ENCODE measurements at places on chromosomes 5 and 9.

DNA sequence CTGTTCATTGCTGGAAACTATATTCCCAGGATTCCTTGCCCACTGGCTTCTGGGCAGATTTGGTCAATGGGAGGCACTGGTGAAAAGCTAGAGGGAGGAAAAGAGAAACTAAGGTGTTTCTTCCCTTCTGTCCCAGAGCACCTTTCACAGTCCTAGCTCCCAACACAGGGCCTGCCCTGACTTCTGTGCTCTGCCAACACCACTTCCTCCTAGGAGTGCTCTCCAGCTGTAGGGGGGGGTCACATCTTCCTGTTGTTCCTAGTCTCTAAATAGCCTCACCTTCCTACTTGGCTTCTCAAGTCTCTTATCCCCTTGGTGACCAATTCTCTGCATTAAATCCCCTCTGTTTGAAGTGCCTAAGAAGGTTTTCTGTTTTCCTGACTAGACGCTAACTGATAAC, 115.4 kb downstream of the ADRB2 start:
- DNase-seq, result no peak

GRCh38 chr5:64923151-64923685, 154.5 kb downstream of the CWC27 start:
- peak; percentile 5 for DNase-seq

- peak; percentile 54 for DNase-seq
These were observed 134.1 kb downstream of the SEMA6A start for GRCh38 chr5:116440457-116441001.

DNA sequence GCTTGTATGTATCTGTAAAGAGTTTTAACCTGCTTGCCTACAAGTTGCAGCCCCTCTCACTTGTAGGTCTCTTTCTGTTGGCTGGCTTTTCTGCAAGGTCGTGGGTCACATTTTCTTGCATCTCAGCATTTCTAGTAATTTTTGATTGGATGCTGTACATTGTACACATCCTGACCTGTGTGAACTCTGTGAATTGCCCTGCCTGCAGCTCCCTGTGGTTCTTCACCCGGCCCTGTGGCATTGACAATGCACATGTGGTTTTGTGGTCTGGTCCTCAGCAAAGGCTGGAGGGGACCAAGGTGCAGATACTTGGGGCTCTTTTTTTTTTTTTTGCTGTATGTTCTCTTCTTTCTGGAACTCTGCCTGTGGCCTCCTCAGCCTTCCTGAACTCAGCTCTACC, 53.6 kb downstream of the WNK2 start:
- no peak for DNase-seq

GRCh38 chr5:14591548-14591947, 10.0 kb downstream of the OTULINL start:
- DNase-seq, result no peak

- DNase-seq, result peak; percentile 82
These were observed 75.9 kb downstream of the SPRY4 start for GRCh38 chr5:142248853-142249462.

DNA sequence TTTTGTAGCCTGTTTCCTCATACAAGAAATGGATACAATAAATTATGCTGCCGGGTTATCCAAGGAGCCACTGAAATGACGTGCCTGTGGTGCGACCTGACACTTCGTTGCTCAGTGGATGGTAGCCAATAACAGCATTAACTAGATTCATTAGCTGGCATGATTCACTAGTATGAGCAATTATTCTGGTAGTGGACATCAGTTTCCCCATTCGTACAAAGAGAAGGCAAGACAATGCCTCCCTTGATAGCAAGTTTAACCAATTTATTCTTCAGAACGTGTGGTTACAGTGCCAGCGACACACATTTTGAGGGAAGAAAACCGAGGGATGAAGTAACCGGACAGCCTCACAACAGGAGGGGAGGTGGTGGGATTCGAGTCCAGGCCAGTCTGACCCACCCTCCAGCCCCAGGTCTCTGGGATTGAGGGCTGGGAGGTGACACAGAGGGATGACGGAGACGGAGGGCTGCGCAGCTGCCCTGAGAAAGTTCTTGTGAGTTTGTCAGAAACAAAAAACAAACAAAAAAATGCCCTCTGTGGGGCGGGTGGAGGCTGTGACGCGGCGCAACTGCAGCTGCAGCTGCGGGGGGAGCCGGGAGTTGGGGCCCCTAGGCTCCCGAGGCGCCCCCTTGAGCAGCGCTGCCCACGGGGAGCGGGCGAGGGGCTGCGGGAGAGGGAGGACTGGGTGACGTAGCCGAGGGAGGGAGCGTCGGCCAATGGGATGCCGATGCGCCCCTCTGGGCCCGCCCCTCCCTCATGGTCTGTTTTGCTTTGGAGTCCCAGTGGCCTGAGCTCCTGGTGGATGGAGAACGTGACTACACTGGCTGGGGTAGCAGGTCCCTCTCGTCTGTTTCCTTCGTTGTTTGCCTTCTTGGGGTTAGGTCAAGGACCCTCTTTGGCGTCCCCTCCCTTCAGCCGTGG, 10.9 kb downstream of the LHX2 start:
- no peak for DNase-seq

- DNase-seq, result no peak
These were observed 353.1 kb upstream of the BRINP1 start for GRCh38 chr9:119722384-119722783.

DNA sequence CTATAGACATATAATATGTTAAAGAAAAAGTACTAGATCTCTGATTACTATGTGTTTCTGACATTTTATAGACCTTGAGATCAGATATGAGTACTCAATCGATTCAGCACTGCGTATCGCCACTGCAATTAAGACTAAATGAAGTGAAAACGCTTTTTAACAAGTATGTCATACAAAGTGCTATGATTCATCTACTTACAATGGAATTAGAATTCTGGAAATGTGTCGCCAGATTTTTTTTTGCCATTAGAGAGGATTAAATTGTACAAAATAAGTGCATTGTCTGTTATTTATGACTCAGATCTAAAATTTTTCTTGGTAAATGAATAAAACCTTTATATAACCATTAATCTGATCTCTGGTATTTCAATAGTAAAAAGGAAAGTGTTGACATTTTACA, 20.0 kb upstream of the AGGF1 start:
- DNase-seq, result no peak

DNA sequence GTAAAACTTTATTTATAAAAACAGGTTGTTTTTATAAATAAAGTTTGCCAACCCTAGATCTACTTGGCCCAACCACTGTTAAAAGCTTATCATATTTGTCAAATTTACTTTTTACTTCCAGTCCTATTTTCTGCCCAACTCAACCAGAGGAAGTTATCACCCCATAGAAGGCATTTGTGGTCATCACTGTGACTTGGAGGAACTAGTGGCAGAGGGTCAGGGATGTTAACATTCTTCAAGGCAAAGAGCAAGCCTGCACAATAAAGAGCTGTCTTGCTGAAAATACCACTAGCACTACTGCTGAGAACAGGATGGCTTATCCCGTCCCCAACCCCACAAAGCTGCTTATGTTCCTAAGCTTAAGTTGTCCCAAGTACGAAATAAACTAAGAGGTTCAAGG, 22.3 kb downstream of the TTC33 start:
- DNase-seq, result no peak

GRCh38 chr9:95757439-95757838, 118.1 kb upstream of the ERCC6L2 start:
- DNase-seq, result no peak

GRCh38 chr5:176980818-176981217, 25.8 kb downstream of the UIMC1 start:
- DNase-seq, result no peak

DNA sequence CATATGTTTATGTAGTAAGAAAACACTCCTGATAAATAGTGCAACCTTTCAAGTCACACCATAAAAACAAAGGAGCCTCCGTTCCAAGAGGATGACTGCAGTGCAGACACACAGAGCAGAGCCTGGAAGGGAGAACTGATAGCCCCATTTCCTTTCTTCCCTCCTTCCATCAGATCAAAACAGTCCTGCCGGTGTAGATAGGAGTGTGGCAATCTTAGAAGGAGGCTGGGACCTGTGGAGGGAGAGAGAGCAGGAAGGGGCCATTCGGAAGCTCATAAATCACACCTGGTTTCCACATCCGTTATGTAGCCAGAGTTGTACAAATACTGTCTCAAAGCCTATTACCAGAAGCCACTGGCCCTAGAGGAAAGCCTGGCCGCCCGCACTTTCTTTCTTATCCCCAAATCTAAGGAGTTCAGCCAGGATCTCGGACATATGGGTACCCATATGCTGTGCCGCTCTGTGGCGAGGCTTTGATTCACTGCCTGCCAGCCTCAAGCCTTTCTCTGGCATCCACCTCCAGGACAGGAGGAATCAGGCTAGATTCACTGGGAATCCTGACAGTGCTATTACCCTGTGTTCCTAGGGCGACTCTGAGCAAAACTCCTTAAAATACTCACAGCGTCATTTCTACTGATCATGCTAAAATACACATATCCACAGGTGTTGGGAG, 26.9 kb downstream of the DAP start:
- no peak for DNase-seq

DNA sequence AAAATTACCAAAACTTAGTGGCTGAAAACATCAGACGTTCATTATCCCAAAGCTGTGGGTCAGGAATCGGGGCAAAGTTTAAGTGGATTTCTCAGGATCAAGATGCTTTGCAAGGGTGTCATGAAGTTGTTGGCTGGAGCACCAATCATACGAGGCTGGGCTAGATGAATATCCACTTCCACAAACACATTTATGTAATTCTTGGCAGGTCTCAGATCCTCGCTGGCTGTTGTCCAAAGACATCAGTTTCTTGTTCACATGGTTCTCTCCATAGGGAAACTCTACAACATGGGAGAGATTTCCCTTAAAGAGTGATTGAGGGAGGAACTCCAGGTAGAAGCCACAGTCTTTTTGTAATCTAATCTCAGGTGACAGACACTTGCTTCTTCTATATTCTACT, 20.2 kb upstream of the CCDC192 start:
- DNase-seq, result no peak

GRCh38 chr5:93206203-93206602, 374.8 kb downstream of the NR2F1-AS1 start:
- DNase-seq, result no peak

GRCh38 chr9:125522328-125522725, 184.7 kb downstream of the MAPKAP1 start:
- DNase-seq, result no peak

- DNase-seq, result no peak
These were observed 419.0 kb upstream of the DAB2 start for GRCh38 chr5:39843767-39844166.

GRCh38 chr5:172932313-172933017, 26.8 kb upstream of the RPL26L1 start:
- peak; percentile 77 for DNase-seq

DNA sequence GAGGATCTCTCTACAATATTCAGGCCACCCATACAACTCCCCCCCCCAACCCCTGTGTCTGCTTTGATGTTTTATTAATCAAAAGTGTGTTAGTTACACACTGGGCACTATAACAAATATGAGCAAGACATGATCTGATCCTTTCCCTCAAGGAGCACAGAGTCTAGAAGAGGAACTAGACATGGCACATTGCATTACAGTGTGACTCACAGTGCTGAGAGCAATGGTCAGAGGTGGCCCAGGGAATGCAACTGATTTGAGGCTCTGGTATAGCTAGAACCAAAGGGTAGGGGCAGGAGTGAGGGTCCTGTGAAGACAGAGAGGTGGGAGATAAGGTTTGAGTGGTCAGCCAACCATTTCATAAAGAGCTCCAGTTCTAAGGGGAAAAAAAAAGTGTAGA, 539.2 kb downstream of the ACTL7B start:
- DNase-seq, result no peak

DNA sequence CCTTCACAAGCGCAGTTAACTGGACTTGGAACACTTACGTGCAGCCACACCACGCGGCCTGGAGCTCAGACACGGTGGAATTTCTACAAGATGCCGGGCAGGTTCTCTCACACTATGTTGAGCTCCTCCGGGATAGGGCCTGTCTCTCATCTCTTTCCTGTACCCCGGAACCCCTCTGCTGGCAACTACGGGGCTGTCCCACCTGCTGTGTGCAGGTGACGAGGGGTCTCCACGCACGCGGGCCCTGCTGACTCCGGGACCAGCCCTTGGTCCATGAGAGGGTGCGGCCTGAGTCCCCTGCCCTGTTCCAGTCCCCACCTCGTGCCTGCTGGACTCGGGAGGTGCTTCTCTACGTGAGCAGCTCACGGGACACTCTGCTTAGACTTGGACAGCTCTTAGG, 40.1 kb downstream of the SLC6A3 start:
- DNase-seq, result no peak

DNA sequence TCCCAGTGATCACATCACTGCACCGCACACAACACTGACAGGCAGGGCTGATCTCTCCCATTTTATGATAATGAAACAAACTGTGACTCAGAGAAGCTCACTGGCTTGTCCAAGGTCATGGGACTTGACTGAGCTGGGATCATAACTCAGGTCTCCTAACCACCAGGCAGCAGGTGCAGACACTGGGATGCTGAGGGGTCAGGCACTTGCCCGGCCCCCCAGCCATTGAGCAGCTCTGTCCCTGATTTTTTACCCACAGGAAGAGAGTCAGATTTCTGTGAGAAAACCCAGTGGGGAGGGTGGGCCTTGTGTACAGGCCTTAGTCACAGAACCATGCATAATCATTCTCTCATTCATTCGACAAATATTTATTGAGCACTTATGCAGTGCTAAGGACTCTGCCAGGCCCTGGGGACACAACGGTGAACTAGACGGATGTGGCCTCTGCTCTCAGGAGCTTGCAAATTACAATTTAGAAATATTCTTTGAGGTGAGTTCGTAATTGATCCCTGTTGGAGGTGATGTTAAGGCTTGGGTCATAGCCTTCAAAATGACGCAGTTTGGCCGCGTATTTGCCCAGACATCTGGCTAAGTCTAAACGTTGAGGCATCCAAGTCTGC, 54.5 kb upstream of the TGFBR1 start:
- DNase-seq, result peak; percentile 89

DNA sequence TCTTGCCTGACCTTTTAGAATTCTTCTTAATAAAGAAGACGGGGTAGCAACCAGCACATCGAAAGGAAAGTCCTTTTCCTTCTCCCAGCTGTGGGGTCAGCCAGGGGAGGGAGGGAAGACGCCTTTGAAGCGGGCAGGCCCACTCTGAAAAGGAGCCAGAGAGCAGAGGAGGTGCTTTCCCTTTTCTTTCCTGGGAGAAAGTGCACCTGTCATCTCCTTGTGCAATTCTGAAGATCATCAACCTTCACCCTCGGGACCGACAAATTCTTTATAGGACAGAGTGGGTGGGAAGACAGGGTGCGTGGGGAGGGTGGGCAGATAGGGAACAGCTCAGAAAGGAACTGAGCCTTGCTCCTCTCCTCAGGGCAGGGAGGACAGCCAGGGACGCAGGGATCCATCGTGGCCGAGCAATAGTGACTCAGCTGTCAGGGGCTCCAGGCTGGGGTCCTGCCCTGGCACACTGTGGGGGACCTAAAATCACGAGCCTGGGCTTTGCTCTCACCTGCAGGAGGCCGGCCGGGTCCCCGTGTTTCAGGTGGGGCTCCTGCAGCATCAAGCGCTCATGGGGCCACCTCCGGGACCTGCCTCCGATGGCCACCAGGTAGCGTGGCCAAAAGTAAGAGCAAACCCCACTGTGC, 141.0 kb downstream of the OLFM1 start:
- DNase-seq, result no peak

GRCh38 chr5:179959641-179960040, 51.9 kb upstream of the TBC1D9B start:
- no peak for DNase-seq
